ENCODE measurements at places on chromosomes 1 and 21.

DNA sequence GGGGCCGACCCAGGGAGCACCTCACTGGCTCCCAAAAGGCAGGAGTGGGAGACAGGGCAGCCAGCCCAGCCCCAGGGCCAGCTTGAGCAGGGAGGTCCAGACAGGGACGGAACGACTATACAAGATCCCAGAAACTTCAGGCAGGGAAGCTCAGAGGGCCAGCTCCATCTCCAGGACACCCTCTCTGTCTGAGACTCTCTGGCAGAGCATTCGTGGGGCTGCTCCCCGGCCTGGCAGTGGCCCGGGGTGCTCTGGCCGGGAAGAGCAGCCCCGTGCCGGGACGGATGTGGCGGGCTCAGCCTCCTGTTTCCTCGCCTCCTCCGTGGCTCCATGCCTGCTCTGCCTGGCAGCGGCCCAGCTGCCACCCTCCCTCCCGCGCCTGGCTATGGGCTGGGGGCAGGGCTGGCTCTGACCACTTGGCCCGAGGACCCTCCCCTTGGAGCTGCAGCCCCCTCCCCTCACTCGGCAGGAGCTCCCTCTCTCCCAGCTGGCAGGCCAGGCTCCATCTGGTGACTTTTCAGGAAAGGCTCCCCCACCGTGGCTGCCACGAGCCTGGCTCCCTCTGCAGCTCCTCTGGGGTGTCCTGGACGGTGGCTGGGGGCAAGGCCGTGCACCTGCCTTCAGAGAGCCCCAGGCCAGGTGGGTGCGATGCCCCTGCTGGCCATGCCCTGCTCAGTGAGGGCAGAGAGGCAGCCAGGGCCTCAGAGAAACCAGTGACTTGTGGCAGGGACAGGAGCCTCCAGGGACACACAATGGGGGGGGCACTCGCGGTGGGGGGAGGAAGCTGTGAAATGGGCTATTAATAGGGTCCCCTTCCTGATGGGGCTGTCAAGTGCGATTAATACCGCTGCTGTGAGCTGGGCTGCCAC is 5.6 kb upstream of the PLCH2 start:
- DNase-seq = no peak

- DNase-seq = no peak
Measured at GRCh38 chr1:244920911-244921761, 56.8 kb upstream of the HNRNPU start.

- DNase-seq = no peak
Measured at GRCh38 chr1:154956544-154956941, 644 bp upstream of the PBXIP1 start.

DNA sequence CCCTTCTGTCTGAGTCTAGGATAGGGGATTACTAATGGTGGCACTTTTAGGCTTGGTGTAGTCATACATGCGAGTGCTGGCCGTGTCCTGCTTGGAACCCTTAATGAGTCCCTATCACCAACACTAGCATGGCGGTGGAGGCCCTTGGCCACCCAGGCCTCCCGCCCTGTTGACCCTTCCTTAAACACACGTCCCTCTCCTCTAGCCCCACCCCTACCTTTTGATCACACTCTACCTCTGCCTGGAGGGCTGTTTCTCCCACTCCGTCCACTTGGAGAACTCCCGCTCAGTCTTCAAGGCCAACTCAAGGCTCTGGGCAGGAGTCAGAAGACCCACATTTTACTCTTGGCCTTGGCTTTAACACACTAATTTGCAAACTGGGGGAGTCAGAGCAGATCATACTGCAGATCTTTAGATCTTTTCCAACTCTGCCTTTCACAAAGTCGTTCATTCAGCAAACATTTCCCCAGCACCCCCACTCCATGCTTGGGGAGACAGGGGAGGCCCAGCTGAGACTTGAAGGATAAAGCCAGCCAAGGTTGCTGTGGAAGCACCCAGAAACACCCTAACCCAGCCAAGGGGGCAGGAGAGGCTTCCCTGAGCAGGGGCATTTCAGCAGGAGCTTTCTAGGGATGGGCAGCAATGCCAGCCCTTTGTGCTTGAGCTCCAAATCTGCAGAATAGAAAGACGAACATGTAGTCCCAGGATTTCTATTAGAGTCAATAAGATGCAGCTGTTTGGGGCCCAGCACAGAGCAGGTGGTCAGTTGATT is 1.9 kb downstream of the PODN start:
- no peak for DNase-seq

GRCh38 chr21:45407629-45408247 is 2.8 kb downstream of the COL18A1 start:
- no peak for DNase-seq

GRCh38 chr1:86928819-86929218 is 14.4 kb downstream of the HS2ST1 start:
- no peak for DNase-seq

- peak; percentile 98 for DNase-seq
Measured at GRCh38 chr1:145891587-145892485, 6.2 kb upstream of the ANKRD35 start.

GRCh38 chr1:205961991-205962820 is 18.9 kb upstream of the SLC26A9 start:
- DNase-seq = peak; percentile 46

DNA sequence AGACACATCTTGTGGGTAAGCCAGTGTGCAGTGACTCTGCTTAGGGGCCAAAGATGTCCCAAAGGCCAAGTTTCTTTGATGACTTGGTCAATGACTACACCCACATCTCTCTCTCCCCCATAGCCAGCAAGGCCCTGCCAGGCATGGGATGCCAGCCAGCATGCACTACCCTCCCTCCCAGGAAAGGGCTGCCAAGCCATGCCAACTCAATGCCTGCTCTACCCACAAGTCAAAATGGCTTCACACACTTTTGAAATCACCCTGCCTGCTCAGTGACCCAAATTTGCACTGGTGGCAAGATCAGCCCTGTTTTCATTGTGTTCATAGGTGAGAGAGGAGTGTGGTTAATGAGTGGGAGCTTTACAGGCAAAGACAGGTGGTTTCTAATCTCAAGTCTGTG is 112.5 kb downstream of the MATN1 start:
- no peak for DNase-seq

DNA sequence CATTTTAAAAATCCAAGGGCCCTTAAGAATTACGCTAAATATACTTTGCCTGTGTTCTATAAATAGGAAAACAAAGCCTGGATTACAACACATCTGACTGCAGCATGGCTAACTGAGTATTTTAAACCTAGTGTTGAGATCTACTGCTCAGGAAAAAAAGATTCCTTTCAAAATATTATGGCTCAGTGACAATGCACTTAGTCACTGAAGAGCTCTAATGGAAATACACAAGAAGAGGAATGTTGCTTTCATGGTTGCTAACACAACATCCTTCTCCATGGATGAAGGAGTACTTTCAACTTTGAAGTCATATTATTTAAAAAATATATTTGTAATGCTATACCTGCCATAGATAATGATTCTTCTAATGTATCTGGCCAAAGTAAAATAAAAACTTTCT is 248.3 kb upstream of the NEGR1 start:
- DNase-seq = peak; percentile 2

DNA sequence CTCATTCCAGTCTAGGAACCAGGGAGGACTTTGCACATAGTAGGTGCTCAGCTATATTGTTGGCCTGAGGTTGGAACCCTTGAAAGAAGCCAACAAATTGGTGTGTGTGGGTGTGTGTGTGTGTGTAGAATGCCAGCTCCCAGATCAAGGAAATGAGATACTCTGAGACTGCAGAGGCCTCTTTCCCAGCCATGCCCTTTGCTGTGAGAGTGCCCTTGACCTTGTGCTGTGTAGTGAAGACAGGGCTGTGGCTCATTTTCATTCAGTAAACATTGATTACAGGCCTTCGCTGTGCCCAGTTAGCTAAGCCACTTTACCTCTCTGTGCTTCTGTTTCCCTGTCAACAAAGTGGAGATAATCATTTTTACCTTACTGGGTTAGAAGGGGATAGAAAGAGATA is 3.2 kb downstream of the CYP4B1 start:
- no peak for DNase-seq

- no peak for DNase-seq
Measured at GRCh38 chr1:57546549-57547330, 122.9 kb upstream of the DAB1 start.

DNA sequence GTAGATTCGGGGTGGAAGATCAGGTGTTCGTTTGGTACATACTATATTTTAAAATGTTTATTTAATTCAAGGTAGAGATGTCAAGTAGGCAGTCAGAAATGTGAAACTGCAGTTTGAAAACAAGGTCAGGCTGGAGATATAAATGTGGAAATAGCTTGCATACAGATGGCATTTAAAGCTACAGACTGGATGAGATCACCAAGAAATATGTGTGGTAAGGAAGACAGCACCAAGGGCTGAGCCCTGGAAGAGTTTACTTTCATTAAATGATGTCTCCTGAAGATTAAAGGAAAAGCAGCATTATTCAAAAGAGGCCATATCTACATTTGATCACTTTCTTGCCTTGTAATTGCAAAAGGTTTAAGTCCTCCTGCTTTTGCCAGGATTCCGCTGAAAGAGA is 271.3 kb downstream of the PTBP2 start:
- peak; percentile 32 for DNase-seq

DNA sequence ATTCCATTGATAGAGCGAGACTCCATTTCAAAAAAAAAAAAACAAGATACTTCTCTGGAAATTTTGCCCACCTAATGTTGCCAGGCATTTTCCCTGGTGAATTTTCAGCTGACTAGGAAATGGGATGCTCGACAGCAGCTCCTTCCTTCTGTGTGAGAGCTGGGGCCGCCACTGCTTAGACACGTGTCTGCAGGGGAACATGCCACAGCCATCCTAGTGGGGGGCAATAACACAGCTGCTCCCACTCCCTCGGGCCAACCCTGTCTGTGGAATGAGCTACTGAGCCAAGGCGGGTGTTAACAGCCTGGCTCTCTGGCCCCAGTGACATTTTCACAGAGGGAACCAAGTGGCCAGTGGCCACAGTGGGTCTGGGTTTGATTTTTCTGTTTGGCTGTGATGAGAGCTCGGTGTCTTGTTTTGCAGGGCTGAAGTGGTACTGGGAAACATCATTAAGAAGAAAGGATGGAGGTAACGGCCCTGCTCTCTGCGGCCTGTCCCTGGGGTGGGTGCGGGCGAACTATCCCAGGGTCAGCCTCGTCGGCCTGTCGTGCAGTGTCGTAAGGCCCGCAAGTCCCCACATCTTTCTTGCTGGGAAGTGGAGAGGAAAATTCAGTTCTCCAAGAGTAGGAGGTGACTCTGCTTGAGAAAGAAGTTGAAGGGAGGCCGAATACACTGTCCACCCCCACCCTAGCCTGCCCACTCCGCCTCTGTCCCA is 39.2 kb downstream of the KCNAB2 start:
- DNase-seq = no peak

GRCh38 chr1:31799196-31799894 is 16.5 kb downstream of the SPOCD1 start:
- DNase-seq = no peak

- no peak for DNase-seq
Measured at GRCh38 chr1:1260843-1261560, 12.7 kb downstream of the UBE2J2 start.

DNA sequence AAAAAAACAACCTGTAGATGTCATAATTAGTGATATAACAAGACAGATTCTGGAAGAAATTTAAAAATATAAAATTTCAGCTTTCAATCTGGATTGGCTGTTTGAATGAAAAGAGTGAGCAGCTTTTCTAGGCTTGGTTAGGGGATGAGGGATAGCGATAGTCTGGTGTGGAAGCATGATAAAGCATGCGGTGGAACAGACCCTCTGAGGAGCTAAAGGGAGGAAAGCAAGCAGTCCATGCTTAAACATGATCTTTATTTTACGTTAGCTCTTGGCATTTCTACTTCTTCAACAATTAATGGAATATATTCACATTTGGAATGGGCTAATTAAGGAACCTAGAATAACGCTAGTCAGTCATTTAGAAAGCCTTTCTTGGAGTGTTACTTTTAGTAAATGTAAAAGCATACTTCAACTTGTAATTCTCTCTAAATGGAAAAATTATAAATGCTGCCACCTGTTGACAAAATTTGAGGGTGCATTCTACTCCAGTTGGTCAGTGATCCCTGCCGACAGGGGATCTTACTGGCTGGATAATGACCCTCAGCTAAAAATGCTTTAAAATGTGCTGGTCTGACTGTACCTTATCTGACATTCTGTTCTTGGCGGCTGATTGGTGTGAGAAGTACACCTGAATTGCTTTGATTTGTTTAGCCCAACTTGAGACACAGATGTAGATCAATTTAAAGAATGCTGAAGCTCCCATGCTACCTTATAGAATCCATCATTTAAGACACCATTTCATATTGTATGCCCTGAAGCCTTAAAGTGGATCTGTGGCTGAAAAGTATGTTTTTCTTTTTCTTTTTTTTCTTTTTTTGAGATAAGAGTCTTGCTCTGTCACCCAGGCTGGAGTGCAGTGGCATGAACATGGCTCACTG is 61.2 kb downstream of the AK4 start:
- DNase-seq = peak; percentile 57

GRCh38 chr1:86913896-86914600 is at the start of gene SELENOF:
TSS of gene SELENOF (minus strand) at chr1:86914126. CDS start at chr1:86914111, 15 bp downstream.
- DNase-seq = peak; percentile 100
